ENCODE measurements at places on chromosomes 2 and 18. TPM values are rescaled to one million over a fixed set of nuclear protein-coding genes. Genes with fewer than 3 reads are reported as not detected.

The SPATA3 gene
- polyA plus RNA-seq: not detected

The REEP1 gene
- polyA plus RNA-seq: 13.6 TPM

The DSG4 gene
- not detected for polyA plus RNA-seq

The SOWAHC gene
- polyA plus RNA-seq: 0.91 TPM

The LIMS4 gene
- polyA plus RNA-seq: 1.4 TPM

The RGPD4 gene
- polyA plus RNA-seq: not detected

The RPRD1A gene
- 22.6 TPM for polyA plus RNA-seq

The KCNG2 gene
- 0.07 TPM for polyA plus RNA-seq

The VAMP5 gene
- 65.4 TPM for polyA plus RNA-seq

The KLHL14 gene
- polyA plus RNA-seq: 0.08 TPM

The SPEG gene
- 64.8 TPM for polyA plus RNA-seq

DNA sequence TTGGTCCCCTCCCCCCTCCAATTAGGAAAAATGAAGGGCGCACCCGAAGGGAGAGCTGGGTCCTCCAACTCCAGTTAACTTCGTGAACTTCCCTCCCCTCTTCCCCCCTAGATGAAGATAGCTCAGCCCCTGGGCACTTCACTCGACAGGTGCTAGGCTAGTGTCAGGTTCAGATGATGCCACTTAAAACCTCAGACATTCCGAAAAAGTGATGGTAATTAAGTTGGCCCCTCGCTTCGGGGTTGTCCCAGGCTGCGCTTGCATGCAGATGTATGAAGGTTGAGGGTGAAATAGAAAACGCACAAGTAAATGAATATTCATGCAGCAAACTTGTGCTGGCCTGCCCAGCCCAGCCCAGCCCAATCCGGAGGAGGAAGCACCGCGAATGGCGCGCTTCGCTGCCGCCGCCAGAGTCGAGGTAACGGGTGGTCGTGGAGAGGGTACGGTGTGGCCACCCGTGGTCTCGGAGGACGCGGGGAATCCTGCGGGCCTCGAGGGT, 3.0 kb upstream of the GBX2 start:
- no peak for DNase-seq

DNA sequence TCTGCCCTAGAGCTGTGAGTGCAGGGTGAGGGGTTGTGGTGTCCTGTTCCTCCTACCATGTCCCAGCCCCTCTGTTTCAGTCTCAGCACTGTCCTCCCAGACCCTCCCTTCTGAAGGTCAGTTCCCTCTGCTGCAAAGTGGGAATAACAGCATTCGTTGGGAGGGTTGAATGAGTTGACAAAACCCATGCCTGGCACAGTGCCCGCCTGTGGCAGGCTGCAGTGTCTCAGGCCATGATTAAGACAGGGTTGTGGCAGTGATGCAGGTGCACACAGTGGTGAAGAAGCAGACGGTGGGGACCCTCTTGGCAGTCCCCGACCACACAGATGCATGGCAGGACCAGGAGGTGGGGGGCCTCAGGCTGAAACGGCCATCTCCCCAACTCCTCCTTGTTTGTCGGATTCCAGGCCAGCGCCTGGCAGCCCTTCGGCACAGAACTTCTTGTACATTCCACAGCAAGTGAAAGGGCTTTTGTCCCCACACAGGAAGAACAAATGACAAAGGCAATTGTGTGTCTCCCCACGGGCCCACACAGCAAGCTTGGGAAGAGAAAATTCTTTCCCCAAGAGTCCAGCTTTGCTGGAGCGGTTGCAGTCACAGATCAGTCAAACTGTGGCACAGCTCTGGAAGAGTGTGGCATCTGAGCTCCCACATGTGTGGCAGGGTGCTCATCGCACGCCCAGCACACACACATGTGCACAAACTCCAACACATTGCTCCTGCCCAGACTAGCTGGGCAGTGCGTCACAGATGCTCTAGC, 92.0 kb upstream of the MSH2 start:
- peak; percentile 50 for DNase-seq

- DNase-seq: no peak
Measured at GRCh38 chr2:169452080-169452479, 27.2 kb upstream of the BBS5 start.

DNA sequence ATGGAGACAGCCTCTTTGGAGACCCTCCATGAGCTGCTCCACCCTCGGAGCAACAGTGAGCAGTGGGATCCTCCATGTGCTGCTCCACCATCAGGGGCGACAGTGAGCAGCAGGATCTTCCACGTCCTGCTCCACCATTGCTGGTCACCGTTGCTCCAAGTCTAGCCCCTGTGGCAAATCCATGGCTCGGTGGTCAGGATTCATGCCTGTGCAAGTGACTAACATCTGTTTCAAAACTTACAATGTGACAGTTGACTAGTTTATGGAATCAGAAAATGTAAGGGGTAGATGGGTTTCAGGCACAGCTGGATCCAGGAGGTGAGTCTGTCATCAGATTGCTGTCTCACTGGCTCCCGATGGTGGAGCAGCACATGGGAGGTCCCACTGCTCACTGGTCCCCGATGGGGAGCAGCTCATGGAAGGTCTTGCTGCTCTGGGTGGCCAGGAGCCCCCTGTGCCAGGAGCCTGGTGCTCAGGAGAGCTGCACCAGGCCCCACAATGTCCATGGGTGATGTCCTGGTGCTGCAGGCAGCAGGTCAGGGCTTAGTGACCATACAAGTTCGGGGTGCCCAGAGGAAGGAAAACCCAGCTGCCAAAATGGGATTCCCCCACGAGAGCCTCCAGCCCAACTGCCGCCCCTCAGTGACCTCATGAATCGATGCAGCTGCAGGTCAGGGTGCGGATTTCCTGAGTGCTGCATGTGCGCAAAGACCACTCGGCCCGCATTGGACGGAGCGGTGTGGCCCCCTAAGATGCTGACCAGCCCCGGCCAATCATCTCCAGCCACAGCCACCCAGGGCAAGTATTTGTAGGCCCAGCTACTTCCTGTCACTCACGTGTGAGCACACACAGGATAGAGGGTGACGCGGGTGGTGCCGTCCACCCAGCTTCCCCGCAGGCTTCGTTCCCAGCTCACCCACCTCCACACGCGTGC, 116.5 kb upstream of the OTOS start:
- no peak for DNase-seq

- DNase-seq: no peak
Measured at GRCh38 chr2:197001921-197002320, 75.4 kb upstream of the PGAP1 start.

GRCh38 chr2:216004697-216005283, 8.6 kb downstream of the MREG start:
- DNase-seq: no peak

DNA sequence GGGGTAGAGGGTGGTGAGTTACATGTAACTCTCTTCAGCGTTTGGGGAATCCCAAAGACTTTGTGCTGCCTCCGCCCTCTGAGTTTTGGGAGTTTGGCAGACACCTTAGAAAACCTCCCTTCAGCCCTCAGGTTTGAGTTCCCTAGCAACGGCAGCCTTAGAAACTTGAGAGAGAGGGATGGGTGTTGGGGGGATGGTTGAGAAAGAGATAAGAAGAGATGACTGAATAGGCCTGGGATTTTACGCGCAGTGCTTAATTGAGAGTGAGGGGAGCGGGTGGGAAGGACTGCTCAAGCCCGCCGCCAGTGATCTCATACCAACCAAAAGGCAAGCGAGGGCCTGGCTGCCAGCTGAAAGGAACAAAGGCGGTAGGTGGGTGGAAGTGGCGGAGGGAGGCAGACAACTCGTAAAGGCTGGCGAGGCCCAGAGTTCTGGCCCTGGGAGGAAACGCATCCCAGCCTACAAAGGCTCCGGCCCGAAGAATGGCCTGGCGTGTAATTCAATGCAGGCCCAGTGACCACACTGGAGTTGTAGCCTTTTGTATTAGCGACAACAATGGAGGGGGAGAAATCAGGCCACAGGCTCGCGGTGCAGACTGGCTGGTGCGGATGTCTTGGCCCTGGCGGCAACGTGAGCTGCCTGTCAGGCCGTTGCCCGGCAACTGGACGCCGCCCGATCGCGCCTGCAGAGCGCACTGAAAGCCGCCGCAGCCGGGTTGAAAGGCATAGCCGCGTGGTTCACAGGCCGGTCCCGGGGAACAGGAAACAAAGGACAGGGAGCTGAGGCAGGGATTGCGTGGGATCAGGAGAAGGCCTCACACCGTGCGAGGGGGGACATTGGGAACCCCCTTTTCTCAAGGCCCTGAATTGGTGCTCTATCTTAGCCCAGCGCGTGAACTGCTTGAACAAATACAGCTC, 39.9 kb upstream of the DARS1 start:
- DNase-seq: peak; percentile 86

DNA sequence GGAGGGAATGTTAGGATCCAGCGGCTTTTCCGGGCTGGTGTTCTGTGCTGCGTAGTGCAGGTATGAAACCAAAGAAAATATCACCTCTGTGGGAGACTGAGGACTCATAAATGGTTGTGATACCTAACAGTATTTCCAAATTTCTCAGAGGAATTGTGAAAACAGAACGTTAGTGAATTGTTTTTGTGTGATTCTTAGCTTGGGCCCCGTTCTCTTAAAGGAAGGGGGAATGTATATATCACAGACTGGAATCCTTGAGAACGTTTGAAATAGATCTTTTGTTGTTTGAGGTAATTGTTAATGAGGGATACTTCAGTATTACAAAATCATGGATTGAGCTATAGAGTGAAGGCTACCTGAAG, 834 bp downstream of the ZNF638 start:
- DNase-seq: no peak

- DNase-seq: no peak
Measured at GRCh38 chr18:22459491-22459890, 41.8 kb upstream of the CTAGE1 start.

GRCh38 chr2:20656561-20656960, 5.7 kb upstream of the HS1BP3 start:
- DNase-seq: no peak

DNA sequence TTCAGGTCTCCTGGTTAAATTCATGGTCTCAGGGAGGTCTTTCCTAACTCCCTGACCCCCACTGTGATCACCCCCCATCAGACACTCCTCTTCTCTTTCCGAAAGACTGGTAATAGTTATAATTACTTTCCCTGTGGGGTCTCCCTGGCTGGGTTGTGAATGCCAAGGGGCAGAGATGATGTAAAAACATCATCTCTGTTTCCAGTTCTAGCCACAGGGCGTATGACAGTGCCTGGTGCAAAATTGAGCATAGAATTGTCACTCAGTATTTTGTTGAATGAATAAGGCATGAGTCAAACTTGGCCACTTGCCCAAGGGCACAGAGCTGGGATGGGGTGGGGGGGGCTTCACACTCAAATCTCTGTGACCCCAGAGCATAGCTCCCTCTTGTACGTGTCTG, 65.2 kb downstream of the LTBP1 start:
- DNase-seq: no peak

- DNase-seq: no peak
Measured at GRCh38 chr18:79368681-79369080, 27.0 kb upstream of the NFATC1 start.

DNA sequence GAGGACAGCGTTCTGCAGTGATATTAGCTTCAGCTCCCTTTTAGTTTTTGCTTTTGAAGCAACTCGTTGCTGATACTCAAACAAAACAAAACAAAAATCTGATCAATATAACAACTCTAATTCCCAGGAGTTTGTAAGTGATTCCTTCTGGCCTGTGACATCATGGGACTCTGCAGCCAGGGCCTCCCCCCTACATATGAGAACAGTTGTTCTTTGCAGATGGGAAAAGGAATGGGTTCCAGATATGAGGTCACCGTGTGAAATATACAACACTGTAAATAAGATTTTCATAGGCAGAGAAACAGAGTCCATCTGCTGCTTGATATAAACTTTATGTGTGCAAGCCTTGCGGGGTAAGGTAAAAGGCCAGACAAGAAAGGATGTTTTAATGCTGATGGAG, 56.7 kb downstream of the DIS3L2 start:
- no peak for DNase-seq

GRCh38 chr2:16798472-16798871, 132.8 kb upstream of the CYRIA start:
- DNase-seq: no peak

DNA sequence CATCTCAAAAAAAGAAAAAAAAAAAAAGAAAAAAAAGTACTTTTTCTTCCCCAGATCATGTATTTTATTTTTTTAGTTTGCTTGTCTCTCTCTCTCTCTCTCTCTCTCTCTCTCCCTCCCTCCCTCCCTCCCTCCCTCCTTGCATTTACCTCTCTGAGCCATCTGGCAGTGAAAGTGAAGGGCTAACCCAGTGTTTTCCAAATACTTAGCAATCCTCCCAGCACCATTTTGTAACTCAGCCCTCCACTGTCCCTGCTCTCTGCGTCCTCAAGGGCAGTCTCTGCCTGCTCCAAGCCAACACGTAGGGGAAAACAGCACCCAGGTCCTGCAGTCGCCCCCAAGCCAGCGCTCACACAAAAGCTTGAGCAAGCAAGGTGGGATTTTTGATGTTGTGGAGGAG, 19.6 kb upstream of the TEX44 start:
- no peak for DNase-seq

DNA sequence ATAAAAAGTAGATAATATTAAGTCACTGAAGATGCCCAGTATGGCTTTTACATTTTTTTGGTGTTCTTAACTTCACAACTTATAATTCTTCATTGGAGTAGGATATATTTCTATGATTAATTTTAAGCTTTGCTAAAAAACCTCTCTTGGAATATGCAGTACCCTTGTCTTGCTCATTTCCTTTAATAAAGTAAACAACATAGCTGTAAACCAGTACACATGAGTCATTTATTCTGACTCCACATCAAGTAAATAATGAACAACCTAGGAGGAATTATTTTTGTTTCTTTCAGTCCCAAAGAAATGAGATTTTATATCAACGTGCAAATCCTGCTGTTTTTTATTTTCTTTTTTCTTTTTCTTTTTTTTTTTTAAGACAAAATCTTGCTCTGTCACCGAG, 869.1 kb downstream of the CNTNAP5 start:
- no peak for DNase-seq

- DNase-seq: no peak
Measured at GRCh38 chr2:96877631-96878092, 7.8 kb upstream of the SEMA4C start.

- DNase-seq: no peak
Measured at GRCh38 chr2:105842555-105842954, 97.8 kb downstream of the NCK2 start.

DNA sequence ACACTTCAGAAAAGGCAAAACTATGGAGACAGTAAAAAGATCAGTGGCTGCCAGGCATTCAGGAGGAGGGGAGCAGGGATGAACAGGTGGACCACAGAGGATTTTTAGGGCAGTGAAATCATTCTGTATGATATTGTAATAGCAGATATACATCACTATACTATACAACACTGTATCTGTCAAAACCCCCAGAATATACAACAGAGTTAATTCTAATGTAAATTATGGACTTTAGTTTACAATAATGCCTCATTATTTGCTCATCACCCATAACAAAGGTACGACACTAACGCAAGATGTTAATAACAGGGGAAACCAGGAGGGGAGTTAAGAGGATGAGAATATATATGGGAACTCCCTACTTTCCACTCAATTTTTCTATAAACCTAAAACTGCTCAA, 28.8 kb downstream of the MAP3K2 start:
- no peak for DNase-seq

DNA sequence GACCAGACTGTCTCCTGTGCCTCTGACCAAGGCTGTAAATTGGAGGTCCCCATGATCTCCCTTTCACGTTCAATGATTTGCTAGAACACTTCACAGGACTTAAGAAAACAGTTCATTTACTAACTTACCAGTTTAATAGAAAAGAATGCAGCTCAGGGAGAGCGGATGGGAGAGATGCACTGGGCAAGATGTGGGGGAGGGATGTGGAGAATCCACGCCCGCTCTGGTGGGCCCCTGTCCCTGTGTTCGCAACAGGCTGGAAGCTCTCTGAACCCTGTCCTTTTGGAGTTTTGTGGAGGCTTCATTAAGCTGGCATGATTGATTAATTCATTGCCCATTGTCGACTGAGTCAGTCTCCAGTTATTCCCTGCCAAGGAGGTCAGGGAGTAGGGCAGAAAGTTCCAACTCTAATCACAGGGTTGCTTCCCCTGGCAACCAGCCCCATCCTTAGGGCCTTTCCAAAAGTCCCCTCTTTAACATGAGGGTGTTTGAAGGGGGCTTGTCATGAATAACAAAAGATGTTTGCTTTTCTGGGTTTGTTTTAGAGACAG, 257.1 kb downstream of the ACKR3 start:
- DNase-seq: no peak
